ENCODE measurements at places on chromosomes 16 and 17.

DNA sequence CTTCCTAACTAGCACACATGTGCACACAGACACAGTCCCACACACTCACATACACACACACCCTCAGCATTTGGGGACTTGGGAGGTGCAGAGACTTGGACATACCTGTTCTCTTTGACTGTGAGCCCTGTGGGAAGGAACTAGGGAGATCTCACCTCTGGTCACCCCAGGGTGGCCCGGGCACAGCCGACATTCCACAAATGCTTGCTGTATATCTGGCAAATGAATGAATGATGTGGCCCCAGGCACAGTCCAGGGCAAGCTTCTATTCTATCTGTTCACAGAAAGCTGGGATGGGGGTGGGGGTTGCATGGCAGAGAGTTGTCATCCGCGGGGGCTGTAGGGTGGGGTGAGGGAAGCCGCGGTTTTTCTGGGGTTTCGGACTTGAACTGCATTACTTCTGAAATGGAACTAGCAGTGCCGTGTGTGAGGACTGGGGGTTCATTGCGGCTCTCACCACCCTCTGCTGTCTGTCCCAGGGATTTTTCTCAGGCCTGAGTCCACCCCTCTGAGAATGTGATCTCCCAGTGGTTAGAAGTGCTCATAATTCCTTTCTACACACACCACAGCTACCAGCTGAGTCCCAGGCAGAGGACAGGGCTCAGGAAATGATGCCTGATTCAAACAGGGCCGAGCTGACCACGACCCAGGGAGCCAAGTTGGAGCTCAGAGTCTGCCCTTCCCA, 3.3 kb upstream of the RIPOR1 start:
- no peak for DNase-seq

- DNase-seq: no peak
Measured at GRCh38 chr17:27895123-27895895, 2.1 kb upstream of the LYRM9 start.

GRCh38 chr17:21214777-21215541, 998 bp upstream of the TMEM11 start:
- DNase-seq: no peak

DNA sequence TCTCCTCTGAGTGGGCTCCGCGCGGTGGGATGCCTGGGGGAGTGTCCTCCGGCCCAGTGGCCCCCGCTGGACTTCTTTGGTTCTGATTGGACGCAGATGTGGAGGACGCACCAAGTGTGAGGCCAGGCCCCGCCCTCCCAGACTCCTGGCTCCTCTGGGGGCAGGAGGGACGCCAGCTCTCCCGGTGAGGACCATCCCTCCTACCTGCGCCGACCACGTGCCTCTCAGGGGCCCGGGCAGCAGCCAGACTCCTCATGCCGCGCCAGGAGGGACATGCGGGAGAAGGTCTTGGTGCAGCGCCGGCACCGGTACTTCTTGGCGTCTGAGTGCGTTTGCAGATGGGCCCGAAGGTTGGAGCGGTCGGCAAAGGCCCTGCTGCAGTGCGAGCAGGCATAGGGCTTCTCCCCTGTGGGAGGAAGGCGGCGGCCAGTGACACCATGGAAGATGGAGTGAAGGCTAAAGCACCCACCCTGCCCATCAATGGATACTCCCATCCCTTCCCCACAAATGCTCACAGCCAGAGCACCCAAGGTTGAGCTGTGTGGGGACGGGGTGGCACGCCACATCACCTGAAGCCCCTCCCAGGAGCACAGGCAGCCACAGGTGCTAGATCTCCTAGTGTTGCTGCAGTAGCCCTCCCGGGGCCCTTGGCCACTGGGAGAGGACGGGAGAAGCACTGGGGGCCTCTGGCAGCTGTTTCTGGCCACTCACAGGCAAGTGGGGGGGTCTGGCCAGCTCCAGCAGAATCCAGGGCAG, 7.9 kb downstream of the SNAI3 start:
- DNase-seq: no peak

DNA sequence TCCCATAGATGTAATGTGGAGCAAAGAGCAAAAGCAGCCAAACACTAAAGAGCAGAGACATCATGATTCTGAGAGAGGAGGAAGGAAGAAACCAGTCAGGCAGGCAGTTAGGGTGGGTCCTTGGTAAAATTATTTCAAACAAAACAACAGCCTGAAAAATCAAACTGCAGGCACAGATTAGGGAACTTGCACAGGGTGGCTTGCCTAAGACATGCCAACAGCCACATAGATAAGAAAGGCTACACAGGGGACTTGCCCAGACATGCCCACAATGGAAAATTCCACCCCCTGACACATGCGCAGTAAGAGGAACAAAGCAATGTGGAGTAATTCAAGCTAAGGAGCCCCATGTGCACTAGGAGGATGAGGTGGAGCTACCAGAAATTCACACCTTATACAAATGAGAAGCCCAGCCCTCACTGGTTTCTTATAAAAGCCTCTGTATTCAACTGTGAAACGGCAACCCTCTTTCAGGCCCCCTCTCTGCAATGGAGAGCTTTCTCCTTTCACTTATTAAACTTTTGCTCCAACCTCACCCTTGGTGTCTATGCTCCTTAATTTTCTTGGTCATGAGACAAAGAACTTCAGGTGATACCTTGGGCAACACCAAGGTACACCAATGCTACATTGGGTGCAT, 7.3 kb upstream of the GAS7 start:
- DNase-seq: no peak
